Activated CD4-positive, alpha-beta T cell treated with anti-CD3 and anti-CD28 coated beads, Interleukin-2, amount 10 ng/mL, durations not matched to agents 24 days and 14 days (primary cell): ENCODE measurements at places on chromosomes 1 and 21.

GRCh38 chr1:179264507-179264906 lies 29.1 kb upstream of the SOAT1 start:
- no peak for DNase-seq

DNA sequence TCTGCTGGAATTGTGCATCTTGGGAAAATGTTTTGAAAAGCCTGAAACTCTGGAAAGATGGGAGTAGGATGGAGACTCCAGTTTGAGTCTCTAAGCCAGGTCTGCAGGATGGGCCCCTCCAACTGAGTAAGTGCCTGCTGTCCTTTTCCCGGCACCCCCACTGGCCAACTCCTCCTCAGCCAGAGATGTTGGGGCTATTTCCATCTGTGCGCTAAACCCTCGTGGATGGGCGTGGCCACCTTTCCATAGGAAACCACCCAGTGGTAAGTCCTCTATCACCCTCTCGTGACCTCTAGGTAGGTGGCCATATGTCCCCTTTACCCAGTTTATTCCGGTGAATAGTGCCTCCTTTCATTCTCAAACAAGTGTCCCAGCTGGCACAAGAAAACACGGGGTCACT lies 250.9 kb downstream of the TOMM20 start:
- DNase-seq, result no peak

- DNase-seq, result no peak
Observed at GRCh38 chr1:93559045-93559444, 111.1 kb downstream of the FNBP1L start.

DNA sequence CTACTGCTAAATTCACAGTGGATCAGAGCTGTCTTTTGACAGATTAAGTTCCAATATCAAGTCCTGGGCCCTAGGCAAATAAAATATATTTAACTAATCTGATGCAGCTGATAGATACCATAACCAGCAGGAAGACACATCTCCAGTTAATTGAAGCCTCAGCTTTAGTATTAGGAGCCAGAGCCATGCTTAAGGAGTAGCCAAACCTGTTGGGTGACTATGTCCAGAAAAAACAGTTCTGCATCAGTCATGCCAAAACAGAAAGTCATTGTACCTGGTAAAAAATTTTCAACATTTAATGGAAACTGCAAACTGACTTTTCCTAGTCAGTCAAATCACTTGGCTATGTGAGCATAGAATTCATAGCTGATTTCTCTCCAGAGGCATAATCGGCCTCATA lies 200.5 kb upstream of the RUNX1 start:
- DNase-seq, result no peak

- DNase-seq, result no peak
Observed at GRCh38 chr21:28687586-28687985, 305.1 kb downstream of the LTN1 start.

DNA sequence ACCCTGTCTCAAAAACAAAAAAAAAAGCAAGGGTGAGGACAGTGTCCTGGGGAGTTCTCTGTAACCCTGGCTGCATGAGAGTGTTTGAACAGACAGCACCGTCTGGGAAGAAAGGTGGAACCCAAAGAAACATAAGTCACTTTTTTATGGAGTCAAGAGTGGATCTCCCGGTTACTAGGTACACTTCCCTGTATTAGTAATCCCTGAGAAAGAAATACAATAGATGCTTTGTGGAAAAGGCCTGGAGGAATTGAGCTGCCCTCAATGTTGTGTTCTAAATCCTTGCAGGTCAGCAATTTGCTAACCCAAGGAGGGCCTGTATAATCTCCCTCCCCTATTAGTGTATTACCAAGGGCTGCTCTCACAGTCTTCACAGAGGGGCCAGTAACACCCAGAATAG lies 16.6 kb downstream of the DEGS1 start:
- no peak for DNase-seq

DNA sequence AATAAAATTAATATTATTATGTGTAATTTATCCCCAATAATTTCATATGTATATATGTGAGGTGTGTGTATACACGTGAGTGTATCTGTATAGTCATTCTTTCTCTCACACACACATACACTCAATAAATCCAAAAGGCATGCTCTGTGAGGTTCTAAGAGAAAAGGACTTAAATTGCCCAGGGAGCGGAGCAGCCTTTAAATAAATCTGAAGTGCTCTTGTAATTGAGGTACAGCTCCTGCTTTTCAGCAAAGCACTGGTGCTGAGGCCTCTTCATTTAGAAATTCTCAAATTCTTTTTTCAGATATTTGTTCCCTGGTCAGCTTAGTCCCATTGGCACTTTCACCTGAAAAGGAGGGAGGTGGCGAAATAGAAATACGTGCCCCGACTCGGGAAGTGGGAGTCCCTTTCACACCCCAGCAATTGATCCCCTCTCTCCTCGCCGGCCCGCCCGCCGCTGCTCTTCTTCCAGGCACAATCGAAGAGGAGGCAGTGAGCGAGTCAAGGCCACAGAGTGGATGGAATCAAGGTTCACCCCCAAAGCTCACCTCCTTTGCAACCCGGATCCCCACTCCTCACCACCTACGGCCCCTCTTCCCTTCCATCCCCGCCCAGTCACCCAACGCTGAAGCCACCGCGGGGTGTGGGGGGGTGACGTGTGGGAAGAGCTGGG lies 944 bp downstream of the PLPPR5 start:
- no peak for DNase-seq

GRCh38 chr1:41381692-41382479 lies 20.7 kb downstream of the FOXO6 start:
- peak; percentile 70 for DNase-seq

GRCh38 chr1:166695115-166695514 lies 144.2 kb upstream of the POGK start:
- no peak for DNase-seq

GRCh38 chr1:199978408-199978940 lies 49.0 kb upstream of the NR5A2 start:
- DNase-seq, result no peak
